ENCODE measurements at places on chromosomes 12 and 14.
A peak's percentile ranks its signal among the peaks of the same experiment; 100 is the strongest.

- DNase-seq: no peak
Measured at GRCh38 chr12:7304456-7304855, 584 bp downstream of the ACSM4 start.

- DNase-seq: no peak
Measured at GRCh38 chr14:67516676-67517075, 16.4 kb upstream of the PLEKHH1 start.

GRCh38 chr12:130998136-130998535 lies 44.4 kb downstream of the ADGRD1 start:
- DNase-seq: no peak

- no peak for DNase-seq
Measured at GRCh38 chr12:49098035-49098451, 3.4 kb upstream of the DHH start.

DNA sequence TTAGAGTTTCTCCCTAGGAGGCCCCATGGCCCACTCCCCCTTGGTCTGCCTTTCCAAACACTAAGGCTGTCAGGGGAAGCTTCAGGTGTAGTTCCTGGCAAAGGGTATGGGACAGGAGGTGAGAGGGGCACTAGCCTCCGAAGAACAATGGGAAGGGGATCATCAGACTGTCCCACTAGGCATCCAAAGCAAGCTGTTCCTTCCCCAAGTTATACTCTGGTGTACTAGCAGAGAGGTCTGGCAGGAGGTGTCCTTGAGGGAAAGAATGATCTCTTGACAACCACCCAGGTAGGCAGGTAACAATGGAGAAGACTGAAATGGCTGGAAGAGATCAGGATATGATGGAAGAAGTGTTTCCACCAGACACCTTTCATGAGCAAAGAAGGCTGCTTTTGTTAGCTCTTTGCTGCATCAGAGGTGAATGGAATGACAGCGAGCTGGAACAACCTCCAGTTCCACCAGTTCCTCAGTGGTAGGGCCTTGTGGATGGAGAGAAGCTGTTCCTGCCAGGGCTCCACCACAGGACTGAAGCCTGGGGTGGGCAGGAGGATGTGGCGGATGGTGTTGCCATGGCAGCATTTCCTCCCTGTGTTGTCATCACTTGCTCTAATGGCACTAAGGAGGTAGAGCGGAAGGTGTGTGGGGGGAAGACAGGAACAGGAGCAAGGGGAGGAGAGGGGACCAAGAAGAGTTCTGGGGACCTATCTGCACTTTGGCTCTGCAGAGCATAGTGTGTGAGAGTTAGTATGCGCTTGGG lies 2.3 kb upstream of the AGAP2 start:
- DNase-seq: peak; percentile 13

DNA sequence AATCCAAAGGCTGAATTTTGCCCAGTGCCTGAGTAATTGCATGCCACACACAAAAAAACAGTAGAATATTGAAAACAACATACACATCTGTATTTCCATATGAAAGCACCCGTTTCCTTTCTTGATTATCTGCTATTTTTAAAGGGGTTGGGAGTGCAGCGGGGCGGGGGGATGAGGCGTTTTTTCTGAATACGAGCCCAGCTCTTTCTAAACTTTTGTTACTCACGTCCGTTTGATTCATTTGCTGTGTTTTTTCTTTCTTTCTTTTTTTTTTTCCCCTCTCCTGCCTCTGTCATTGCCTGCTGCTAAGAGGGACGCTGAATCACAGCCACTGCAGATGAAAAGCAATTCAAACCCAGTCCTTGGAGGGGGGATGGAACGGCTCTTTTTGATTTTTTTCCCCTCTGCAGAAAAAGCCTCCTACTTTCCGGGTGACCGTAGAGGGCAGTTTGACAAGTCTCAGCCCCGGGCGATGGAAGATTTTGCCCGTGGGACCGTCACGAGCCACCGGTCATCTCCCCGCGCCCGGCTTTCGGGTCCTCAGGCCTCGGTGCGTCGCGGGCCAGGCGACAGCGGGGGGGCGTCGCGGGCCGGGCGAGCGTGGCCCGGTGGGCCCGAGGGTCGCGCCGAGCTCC lies 572 bp upstream of the RASSF8 start:
- no peak for DNase-seq

- no peak for DNase-seq
Measured at GRCh38 chr12:25200703-25201102, 5.7 kb downstream of the ETFRF1 start.

- DNase-seq: no peak
Measured at GRCh38 chr14:47442211-47442610, 233.2 kb downstream of the MDGA2 start.

- no peak for DNase-seq
Measured at GRCh38 chr12:12716151-12716792, 896 bp upstream of the CDKN1B start.

GRCh38 chr14:72683787-72684186 lies 210.1 kb downstream of the DPF3 start:
- no peak for DNase-seq

- no peak for DNase-seq
Measured at GRCh38 chr14:61463664-61464285, 142.4 kb downstream of the PRKCH start.

DNA sequence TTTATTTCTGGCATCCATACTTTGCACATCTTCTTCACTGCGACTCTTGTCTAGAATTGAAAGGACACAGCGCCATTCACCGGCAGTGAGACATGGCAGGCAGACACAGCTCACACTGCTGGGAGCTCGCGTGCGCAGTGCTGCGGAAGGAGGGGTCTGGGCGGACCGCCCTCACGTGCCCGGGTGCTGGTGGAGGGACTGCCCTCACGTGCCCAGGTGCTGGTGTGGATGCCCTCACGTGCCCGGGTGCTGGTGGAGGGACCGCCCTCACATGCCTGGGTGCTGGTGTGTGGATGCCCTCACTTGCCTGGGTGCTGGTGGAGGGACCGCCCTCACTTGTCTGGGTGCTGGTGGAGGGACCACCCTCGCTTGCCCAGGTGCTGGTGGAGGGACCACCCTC lies 27.9 kb upstream of the GOLGA3 start:
- no peak for DNase-seq

- peak; percentile 11 for DNase-seq
Measured at GRCh38 chr12:106897981-106898901, 57.5 kb upstream of the TMEM263 start.

DNA sequence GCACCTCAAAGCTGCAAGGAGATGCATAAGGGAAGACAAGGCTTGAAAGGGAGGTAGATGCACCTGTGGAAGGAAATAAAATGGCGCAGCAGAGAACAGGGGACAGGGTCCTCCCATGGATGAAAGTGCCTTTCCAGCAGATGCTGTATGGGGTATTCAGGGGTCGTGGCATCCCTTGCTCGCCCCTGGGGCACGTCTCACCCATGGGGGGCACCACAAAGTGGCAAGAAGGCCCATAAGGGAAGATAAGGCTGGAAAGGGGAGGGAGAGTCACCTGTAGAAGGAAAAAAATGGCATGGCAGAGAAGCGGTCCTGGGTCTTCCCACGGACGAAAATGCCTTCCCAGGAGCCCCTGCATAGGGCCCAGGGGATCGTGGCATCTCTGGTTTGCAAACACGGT lies 265.1 kb downstream of the ALG10 start:
- DNase-seq: no peak

GRCh38 chr14:101207897-101208296 lies 304.4 kb upstream of the RTL1 start:
- DNase-seq: no peak

DNA sequence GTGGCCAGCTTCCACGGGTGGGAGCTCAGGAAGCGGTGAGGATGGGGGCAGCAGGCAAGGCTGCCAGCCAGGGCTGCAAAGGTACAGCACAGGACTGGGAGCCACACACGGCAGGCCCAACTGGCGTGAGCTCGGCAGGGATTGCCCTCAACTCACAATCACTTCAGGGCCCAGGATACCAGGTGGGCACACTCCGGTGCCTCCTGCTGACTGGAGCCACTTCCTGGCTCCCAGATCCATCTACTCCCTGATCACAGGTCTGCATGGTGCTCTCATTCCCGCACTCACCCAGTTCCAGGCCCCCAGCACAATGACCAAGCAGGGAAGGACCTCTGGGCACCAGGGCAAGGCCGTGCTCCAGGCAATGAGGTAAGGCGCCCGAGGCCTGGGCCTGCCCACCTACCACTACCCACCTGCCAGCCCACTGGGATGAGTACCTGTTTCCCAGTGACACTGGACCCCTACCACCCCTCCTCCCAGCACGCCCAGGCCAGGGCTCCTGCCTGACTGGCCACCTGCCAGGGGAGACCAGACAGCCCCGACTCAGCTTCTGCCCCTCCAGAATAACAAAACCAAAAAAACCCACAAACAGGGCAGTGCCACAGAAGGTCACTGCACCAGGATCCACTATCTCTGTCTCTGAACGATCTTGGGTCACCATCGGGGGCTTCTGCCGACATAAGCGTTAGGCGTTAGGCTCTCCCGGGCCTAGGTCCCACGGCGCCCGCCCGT lies 1.8 kb downstream of the JAG2 start:
- DNase-seq: no peak

DNA sequence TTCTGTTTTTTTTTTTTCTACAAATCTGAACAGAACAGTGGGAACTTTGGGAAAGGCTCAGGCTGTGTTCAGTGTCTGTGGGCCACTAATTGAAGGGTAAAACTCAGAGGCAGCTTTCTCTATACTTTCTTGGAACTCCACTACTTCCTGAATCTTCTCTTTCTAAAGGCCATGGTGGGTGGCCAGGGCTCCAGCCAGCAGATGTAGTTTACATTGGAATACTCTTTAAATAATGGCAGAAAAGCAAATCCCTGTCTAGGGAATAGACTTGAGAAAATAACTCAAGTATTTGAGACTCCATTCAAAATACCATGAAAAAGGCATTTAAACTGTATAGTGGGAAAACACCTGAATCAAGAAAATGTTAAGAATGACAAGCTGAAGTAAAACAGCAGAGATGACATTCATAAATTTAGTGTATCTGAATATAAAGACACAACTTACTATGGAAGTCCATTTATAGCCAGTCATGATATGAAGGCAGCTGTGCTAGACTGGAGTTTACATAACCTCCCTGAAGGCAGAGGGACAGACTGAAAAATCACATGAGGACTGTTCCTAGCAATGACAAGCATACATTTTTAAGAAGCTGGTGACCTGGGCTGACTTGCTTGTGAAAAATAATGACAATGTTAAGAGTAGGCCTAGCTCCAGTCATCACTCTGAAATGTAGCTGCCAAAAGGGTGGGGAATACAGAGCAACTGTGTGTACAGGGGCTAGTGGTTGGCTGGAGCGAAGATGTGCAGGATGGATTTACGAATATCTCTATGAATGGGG lies 168.6 kb downstream of the STXBP6 start:
- DNase-seq: no peak

DNA sequence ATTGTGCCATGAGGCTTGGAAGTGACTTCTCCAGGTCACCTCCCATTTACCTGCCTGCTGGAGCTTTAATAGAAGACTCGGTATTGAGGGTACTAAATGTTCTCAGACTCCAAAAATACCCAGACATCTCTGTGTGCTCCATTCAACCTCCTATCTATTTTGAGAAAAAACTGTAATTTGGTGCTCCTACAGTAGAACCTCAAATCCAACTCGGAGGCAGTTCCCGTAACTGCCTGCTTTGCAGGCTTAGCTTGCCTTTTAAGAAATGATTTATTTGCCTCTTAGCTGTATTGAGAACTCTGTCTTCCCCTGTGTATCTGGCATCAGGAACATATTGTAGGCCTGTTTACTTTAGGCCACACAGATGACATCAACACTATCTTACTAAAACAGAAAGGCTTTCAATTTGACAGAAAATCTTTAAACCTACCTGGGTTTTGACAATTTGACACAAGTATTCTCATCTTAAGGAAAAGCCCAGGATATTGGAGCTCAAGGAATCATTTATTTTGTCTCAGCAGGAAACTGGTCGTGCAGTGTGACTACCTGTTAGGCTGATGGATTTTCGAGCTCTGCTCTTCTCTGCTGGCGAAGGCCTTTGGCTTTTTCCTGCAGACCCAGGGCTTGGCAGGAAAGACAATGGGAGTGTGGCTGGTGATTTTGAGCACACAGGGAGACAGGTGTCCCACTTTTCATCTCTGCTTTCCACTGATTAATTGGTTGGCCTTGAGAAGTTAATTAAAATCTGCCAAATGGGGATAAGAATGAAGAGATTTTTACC lies 314.8 kb downstream of the SNAPC1 start:
- DNase-seq: no peak
